Activated CD8-positive, alpha-beta memory T cell treated with anti-CD3 and anti-CD28 coated beads for 4 hours (primary cell): ENCODE measurements at places on chromosomes 2 and 18.
A peak's percentile ranks its signal among the peaks of the same experiment; 100 is the strongest.

- no peak for DNase-seq
These were observed 529.9 kb downstream of the SLC4A3 start for GRCh38 chr2:220157312-220157711.

- DNase-seq = no peak
These were observed 15.5 kb downstream of the MAP3K20 start for GRCh38 chr2:173090973-173091660.

GRCh38 chr2:135803278-135803677 is 33.7 kb downstream of the LCT start:
- DNase-seq = no peak

- DNase-seq = no peak
These were observed 321.6 kb downstream of the DSEL start for GRCh38 chr18:67194886-67195285.

DNA sequence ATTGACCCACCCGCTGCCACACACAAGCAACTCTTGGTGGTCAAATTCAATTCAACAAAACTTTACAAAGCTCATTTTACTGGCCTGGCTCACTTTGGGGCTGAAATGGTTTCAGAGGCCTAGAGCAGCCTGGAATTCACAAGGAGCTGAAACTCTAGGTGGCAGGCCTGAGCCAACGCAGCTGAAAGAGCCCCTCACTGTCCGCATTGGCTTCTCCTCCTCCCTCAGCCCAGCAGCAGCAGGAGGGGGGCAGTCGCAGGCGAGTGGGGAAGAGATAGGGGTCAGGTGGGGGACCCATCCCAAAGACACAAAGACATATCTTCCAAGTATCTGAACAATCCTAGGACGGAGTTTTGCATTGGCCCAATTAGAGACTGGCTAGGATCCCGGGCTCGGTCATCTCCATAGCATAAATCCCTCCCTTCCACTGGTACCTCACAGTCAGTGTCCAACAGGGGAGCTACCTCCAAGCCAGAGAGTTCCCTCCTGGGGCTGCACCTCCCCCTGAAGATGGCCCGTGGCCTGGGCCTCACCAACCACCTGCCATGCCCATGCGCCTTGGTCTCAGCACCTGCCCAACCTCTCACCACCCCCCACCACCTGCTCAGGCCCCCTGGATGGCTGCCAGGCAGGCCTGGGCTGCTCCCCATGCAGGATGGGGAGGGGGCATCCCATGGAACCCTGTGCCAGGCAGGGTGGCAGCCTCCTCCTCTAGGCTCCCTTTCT is 113.4 kb downstream of the ZBTB7C start:
- no peak for DNase-seq

GRCh38 chr2:240646900-240647502 is 21.7 kb downstream of the GPR35 start:
- DNase-seq = no peak

DNA sequence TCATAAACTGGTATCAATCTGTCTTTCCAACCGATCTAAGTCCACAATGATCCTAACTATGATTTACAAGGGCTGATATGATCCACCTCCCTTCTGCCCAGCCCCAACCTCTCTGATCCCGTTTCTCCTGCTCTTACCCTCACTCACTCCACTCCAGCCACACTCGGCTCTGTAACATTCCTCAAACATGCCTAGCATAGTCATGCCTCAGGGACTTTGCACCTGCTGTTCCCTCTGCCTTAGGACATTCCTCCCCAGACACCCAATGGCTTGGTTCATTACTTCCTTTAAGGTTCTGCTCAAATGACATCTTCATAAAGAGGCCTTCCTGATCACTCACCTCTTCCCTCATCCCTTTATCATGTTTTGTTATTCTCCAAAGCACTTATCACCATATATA is 9.2 kb downstream of the DUSP11 start:
- DNase-seq = no peak

- no peak for DNase-seq
These were observed 140.9 kb upstream of the MYCN start for GRCh38 chr2:15799432-15799827.

DNA sequence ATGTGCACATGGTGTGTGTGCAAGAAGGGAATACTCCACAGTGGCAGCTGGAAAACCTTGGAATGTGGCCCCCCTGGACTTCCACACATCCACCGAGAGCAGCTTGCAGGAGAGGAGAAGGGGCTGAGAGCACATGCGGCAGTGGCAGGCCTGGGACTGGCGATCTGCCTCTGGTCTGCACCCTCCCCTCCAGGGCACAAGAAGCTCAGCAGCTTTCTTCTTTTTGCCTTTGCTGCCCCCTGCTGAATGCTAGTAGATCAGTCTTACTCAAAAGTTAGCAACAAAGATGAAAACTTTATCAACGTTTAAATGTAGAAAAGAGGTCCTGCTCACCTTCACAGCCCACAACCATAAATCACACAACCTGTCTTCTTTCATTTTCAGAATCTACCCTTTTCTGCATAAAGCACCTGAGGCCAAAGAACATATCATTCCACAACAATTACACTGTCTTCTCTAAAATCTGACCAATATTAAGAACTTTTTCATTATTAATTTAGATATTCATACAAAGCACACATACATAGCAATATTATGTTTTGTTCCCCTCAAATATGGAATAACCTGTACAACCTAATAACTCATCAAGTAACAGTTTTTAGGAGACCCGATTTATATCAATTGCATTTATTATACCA is 34.6 kb downstream of the TGFBRAP1 start:
- DNase-seq = no peak

GRCh38 chr2:205932861-205933260 is 153.1 kb downstream of the INO80D start:
- no peak for DNase-seq

- no peak for DNase-seq
These were observed 9.4 kb downstream of the FOSL2 start for GRCh38 chr2:28401948-28402550.

GRCh38 chr2:114083717-114084387 is 194.0 kb downstream of the ACTR3 start:
- no peak for DNase-seq

GRCh38 chr2:55152475-55153412 is 79.3 kb downstream of the CLHC1 start:
- no peak for DNase-seq

DNA sequence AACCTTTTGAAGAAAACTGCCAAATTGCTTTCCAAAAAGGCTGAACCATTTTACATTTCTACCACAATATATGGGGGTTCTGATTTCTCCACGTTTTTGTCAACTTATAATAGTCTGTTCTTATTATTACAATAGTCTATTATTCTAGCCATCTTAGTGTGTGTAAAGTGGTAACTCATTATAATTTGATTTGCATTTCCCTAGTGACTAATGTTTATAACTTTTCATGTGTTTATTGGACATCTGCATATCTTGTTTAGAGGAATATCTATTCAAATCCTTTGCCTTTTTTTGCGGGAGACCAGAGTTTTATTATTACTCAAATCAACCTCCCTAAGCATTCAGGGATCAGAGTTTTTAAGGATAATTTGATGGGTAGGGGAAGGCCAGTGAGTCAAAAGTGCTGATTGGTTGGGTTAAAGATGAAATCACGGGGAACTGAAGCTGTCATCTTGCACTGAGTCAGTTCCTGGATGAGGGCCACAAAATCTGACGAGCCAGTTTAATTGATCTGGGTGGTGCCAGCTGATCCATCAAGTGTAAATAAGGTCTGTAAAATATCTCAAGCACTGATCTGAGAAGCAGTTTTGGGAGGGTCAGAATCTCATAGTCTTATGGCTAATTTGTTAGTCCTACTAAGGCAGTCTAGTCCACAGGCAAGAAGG is 303.4 kb upstream of the NCKAP5 start:
- DNase-seq = no peak

GRCh38 chr2:59236723-59237122 is 995.6 kb upstream of the FANCL start:
- no peak for DNase-seq

GRCh38 chr18:58980991-58981390 is 116.3 kb downstream of the ZNF532 start:
- no peak for DNase-seq

GRCh38 chr2:12090072-12090471 is 343.6 kb downstream of the LPIN1 start:
- DNase-seq = no peak

GRCh38 chr18:60966876-60967275 is 366.4 kb upstream of the CDH20 start:
- no peak for DNase-seq

- DNase-seq = no peak
These were observed 492.6 kb upstream of the REG3G start for GRCh38 chr2:78532762-78533379.

GRCh38 chr2:218859988-218860831 is 605 bp downstream of the WNT6 start:
- no peak for DNase-seq

DNA sequence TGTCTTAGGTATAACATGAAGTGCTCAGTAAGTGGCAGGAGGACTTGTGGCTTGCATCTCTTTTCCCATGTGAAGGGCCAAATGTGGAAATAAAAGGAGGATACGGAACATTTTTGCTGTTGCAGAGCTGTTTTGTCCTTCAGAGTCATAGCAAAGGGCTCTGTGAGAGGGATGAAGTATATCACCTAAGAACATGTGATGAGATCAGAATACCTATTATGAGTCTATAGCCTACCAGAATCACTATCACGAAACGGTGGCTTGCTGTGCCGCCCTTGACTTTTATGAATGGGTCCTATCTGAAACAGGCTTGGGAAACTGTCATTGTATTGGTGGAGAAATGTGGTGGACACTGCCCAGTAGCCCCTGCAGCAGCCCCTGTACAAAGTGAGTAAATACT is 67.0 kb upstream of the ITGB6 start:
- no peak for DNase-seq

DNA sequence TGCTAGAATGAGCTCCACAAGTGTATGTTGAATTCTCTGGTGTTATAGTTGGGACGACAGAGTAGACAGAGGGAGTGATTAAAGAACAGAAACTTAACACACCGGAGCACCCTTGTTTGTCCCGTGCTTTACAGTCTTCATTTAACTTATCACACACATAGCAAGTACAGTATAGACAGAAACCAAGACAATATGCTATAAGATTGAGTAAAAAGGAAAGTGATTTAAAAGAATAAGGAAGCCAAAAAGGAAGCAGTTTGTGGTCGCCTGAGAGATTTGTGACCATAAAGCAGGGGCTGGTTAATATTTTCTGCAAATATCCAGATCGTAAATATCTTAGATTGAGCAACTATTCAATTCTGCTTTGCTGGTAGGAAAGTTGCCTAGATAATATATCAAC is 1128.4 kb downstream of the TSN start:
- no peak for DNase-seq

- DNase-seq = no peak
These were observed 17.0 kb downstream of the ITSN2 start for GRCh38 chr2:24343225-24343882.

DNA sequence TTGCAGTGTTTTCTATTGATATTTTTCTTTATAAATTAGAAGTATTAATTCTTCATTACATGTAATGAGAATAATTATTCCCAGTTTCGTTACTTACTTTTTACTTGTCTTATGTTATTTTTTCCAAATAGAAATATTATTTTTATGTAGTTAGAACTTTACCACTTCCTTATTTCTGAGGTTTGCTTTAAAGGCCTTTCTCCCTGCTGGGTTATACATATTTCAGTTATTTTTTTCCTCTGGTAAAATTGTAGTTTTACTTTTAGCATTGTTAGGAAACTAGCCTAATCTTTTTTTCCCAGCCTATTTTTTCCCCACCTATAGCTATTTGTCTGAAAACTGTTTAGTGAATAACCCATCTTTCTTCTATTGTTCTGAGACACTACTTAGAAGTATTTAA is 17.1 kb downstream of the RNF144A start:
- no peak for DNase-seq

DNA sequence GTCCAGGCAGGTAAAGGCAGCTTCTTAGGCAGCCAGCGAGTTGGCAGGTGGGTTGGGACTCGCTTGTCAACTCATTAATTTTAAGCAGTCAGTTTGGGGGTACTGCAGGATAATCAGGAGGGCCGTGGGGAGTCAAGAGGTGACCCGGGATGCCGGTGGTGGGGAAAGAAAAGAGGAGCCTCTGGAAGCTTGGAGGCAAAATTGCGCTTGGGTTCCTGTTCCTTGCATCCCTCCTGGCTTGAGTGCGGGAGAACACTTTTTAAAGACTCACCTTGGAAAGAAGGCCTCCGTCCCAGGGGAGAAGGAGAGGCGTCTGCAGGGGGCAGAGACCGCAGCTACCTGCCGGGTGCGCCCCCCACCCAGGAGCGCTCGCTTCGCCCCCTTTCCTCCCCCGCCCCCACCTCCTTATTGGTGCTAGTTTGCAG is at the start of gene KCNJ3:
TSS of gene KCNJ3 (plus strand) at position 400 of the 425 bp plus-strand sequence. CDS start 81 bp downstream, outside the sequence.
- DNase-seq = no peak

GRCh38 chr18:54147439-54147838 is 77.0 kb downstream of the MBD2 start:
- no peak for DNase-seq

DNA sequence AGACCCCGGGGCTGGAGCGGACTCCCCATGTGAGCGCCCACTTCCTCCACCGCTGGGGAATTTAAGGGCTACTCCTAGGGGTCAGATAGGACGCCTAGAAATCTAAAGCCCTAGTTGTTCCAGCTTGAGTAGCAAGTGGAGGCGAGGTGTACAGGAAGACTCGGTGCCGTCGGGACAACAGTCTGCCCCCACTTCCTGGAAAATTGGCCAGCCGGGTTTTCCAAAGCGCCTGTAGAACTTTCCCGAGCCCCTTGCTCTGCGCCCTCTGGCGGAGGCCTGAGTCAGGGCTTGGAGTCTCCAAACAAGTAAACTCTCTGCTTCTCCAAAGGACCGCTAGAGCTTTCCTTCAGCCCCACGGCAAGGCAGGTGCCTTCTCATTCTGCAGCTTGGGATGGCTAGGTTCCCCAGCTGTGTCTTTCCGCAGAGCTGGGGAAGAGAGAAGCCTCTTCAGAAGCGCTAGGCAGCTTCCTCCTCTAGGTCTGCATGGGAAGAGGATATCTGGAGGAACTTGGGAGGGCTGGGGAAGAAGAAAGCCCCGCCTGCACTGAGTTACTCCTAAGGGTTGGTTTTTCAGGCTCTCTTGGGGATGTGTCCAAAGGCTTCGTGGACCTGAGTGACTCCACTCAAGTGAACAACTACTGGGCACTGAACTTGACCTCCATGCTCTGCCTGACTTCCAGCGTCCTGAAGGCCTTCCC is 681 bp downstream of the SPR start:
- DNase-seq = peak; percentile 13

DNA sequence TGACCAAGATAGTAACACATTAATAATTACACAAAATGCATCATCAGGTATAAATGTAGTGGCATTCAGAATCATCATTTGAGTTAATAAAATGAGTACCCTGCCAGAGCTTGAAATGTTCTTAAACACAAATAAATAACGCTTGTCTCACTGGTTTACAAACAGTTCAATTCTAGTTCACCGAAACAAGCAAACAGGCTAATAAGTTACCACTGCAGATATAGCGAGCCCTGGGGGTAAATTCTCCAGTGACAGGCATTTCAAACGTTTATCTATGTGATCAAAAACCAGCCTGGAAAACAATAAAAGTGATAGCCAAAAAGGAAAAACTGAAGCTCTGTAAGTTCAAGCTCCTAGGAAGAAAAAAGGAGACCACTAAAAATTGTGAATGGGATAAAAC is 152.6 kb downstream of the THADA start:
- DNase-seq = no peak
